ENCODE measurements at places on chromosomes 12 and 14.

- H3K4me1 ChIP-seq: no peaks in the 10 kb centered on the region
- H3K27me3 ChIP-seq: no peaks in the 10 kb centered on the region
- H3K4me3 ChIP-seq: no peak overlapping the region
- no peak overlapping the region for H3K27ac ChIP-seq
Observed at GRCh38 chr14:69980457-69981425, 101.5 kb downstream of the SMOC1 start.

DNA sequence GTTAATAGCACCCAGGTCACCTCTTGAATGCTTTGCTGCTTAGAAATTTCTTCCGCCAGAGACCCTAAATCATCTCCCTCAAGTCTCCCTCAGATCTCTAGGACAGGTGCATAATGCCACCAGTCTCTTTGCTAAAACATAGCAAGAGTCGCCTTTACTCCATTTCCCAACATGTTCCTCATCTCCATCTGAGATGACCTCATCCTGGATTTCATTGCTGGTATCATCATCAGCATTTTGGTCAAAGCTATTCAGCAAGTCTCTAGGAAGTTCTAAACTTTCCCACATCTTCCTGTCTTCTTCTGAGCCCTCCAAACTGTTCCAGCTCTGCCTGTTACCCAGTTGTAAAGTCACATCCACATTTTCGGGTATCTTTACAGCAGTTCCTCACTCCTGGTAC, 41.0 kb downstream of the KTN1 start:
- peaks cover 6% of the 10 kb centered on the region for H3K36me3 ChIP-seq
- no peaks in the 10 kb centered on the region for H3K27me3 ChIP-seq
- no peak overlapping the region for H3K27ac ChIP-seq
- no peak overlapping the region for H3K4me3 ChIP-seq
- H3K4me1 ChIP-seq: no peaks in the 10 kb centered on the region

- no peak overlapping the region for H3K27ac ChIP-seq
- H3K36me3 ChIP-seq: no peaks in the 10 kb centered on the region
- no peaks in the 10 kb centered on the region for H3K27me3 ChIP-seq
- H3K4me3 ChIP-seq: no peak overlapping the region
- no peak for DNase-seq
- peaks cover 25% of the 10 kb centered on the region for H3K4me1 ChIP-seq
Observed at GRCh38 chr14:50028458-50028857, 87.9 kb downstream of the VCPKMT start.

DNA sequence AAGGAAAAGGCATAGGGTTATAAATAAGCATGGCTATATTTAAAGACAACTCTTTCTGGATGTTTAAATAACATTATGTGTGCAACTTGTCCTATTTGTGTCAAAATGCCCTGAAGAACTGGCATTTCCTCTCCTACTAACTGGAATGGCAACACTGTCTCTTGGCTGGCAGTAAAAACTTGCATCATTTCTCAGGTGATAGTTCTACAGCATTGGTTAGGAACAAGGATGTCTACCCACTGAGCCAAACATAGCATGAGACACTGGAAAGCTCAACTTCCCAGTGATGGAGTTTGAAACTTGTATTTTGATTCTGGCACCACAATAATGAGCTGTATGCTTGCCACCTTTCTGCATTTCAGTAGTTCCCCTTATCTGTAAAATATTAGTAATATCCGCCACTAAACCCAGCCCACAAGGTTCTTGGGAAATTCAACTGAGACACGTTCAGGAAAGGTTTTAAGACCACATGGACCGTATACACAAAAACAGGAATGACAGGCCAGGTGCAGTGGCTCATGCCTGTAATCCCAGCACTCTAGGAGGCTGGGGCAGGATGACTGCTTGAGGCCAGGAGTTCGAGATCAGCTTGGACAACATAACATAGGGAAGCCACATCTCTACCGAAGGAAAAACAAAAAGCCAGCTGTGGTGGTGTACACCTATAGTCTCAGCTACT, 5.1 kb downstream of the SLC38A2 start:
- peak overlapping the region; percentile 98 for H3K27ac ChIP-seq
- H3K4me1 ChIP-seq: peaks cover 49% of the 10 kb centered on the region
- H3K4me3 ChIP-seq: peak overlapping the region; percentile 99
- H3K36me3 ChIP-seq: peaks cover 44% of the 10 kb centered on the region
- no peaks in the 10 kb centered on the region for H3K27me3 ChIP-seq
- no peak for DNase-seq

GRCh38 chr14:92280554-92281262, 42.3 kb upstream of the SLC24A4 start:
- no peak overlapping the region for H3K27ac ChIP-seq
- H3K4me3 ChIP-seq: no peak overlapping the region
- no peak for DNase-seq
- no peaks in the 10 kb centered on the region for H3K4me1 ChIP-seq

DNA sequence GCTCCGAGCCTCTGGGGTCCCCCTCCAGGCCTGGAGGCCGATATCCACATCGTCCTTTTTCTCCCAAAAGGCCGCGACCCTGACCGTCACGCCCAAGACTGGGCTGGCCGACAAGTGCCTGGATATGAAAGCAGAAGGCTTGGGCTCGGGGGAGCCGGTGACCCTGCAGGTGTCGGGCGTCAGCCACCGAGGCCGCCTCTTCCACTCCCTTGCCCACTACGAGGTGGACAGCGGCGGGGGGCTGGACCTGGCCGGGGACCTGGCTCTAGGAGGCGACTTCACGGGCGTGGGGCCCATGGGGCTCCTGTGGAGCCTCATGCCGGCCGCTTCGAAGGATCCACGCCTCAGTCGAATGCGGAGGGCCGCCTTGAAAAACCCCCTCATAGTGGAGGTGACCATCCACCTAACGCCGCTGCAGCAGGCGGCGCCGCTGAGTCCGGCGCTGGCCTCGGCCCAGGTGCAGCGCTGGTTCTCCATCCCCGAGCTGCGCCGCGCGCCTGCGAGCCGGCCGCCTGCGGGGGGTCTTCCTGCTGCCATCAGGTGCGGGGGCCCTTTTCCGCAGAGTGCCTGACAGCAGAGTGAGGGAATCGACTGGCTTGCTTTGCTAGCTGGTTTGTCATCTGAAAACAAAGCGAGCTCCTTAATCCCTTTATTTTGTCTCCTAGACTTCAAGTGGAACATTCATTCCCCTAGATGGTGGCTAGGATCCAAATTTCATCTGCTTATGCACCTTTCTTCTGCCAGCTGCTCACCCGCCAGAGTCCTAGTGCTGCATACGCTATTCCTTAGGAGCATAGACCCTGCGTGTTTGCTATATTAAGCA, 10.6 kb upstream of the DNAL1 start:
- H3K36me3 ChIP-seq: no peaks in the 10 kb centered on the region
- H3K27me3 ChIP-seq: no peaks in the 10 kb centered on the region
- H3K4me3 ChIP-seq: peak overlapping the region; percentile 81
- peaks cover 20% of the 10 kb centered on the region for H3K4me1 ChIP-seq
- H3K27ac ChIP-seq: peak overlapping the region; percentile 64

- peaks cover 11% of the 10 kb centered on the region for H3K36me3 ChIP-seq
- H3K4me3 ChIP-seq: no peak overlapping the region
- DNase-seq: no peak
Observed at GRCh38 chr14:64412237-64412636, 24.1 kb downstream of the MTHFD1 start.

- DNase-seq: no peak
- no peak overlapping the region for H3K4me3 ChIP-seq
- no peaks in the 10 kb centered on the region for H3K27me3 ChIP-seq
- no peak overlapping the region for H3K27ac ChIP-seq
- no peaks in the 10 kb centered on the region for H3K36me3 ChIP-seq
Observed at GRCh38 chr12:7856516-7856915, 16.2 kb downstream of the SLC2A14 start.

GRCh38 chr14:40842816-40843215, 763.9 kb upstream of the LRFN5 start:
- no peak overlapping the region for H3K4me3 ChIP-seq
- H3K27me3 ChIP-seq: no peaks in the 10 kb centered on the region
- no peaks in the 10 kb centered on the region for H3K4me1 ChIP-seq

- no peak overlapping the region for H3K4me3 ChIP-seq
- peaks cover 4% of the 10 kb centered on the region for H3K36me3 ChIP-seq
- no peaks in the 10 kb centered on the region for H3K27me3 ChIP-seq
- peak overlapping the region; percentile 40 for H3K27ac ChIP-seq
- peaks cover 24% of the 10 kb centered on the region for H3K4me1 ChIP-seq
- DNase-seq: no peak
Observed at GRCh38 chr14:104872469-104873341, 7.6 kb downstream of the CEP170B start.

- H3K4me1 ChIP-seq: no peaks in the 10 kb centered on the region
- no peak for DNase-seq
- H3K27ac ChIP-seq: no peak overlapping the region
- H3K4me3 ChIP-seq: no peak overlapping the region
- H3K36me3 ChIP-seq: no peaks in the 10 kb centered on the region
- H3K27me3 ChIP-seq: no peaks in the 10 kb centered on the region
Observed at GRCh38 chr12:101945369-101946232, 68.2 kb downstream of the DRAM1 start.

DNA sequence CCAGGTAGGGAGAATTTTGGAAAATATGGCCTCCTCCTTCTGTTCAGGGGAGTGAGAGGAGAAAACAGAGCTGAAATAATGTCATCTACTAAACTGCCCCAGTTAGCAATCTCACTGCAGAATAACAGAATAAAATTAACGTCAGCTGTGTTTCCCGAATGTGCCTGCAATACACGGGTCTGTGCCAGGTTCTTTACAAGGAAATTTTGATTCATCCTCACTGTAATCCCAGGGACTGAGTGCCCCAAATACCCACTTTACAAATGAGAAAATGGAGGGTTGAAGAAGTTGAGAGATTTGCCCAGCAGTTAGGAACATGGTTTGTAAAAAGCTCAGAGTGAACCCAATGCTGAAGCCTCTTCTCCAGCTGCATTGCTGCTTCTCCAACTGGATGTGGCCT, 21.3 kb upstream of the SERPINA6 start:
- H3K4me3 ChIP-seq: no peak overlapping the region
- no peak for DNase-seq
- no peaks in the 10 kb centered on the region for H3K36me3 ChIP-seq
- H3K4me1 ChIP-seq: peaks cover 45% of the 10 kb centered on the region

- no peaks in the 10 kb centered on the region for H3K4me1 ChIP-seq
- H3K4me3 ChIP-seq: no peak overlapping the region
- DNase-seq: no peak
- H3K27ac ChIP-seq: no peak overlapping the region
Observed at GRCh38 chr12:93094988-93095737, 166.1 kb upstream of the EEA1 start.

DNA sequence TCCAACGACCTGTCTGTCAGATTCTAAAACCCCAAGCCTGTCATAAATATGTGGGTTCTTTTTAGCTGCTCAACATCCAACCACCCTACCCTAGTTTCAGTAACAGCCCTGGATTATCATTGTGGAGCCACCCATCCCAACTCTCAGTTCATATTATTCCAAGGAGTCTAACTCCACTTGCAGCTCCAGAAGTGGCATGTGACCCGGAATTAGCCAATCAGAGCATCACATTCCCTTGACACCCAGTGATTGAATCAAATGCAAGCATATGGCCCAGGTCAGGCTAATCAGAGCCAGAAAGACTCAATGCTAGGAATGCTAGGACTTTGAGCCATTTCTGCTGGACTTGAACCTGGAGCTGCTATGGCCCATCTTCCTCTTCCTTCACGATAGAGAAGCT, 17.1 kb upstream of the HSP90B1 start:
- no peak overlapping the region for H3K4me3 ChIP-seq
- no peak for DNase-seq
- H3K4me1 ChIP-seq: no peaks in the 10 kb centered on the region
- no peak overlapping the region for H3K27ac ChIP-seq
- H3K27me3 ChIP-seq: no peaks in the 10 kb centered on the region
- no peaks in the 10 kb centered on the region for H3K36me3 ChIP-seq

DNA sequence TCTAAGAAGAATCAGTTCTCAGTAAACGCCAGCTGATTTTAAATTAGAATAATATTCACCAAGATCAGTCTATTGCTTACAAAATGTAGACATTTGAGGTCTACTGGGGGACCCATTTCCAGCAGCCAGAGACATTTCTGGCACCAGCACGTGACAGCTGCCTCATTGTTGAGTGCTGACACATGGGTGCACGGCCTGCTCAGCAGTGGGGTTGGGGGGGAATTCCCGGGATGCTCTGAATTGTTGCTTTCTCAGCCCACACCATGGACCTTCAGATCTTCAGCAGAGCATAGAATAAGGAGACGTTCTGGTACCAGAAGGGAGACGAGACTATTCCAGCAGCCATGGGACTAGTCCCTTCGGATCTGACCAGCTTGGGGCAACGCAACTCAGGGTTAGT, 18.3 kb downstream of the PLEKHG7 start:
- H3K4me1 ChIP-seq: no peaks in the 10 kb centered on the region
- no peaks in the 10 kb centered on the region for H3K36me3 ChIP-seq

DNA sequence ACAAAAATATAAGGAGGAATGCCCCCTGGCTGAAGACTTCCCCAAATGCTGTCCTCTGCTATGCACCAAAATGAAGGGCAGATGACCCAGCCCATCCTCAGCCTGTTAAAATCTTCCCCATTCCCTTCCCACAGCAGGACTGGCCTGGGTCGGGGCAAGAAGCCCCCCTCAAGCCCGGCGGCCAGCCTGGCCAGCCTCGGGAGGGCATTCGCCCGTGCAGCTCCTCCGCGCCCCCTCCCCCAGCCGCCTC, 413 bp downstream of the RARG start:
- H3K27me3 ChIP-seq: no peaks in the 10 kb centered on the region
- peak overlapping the region; percentile 95 for H3K27ac ChIP-seq
- H3K4me3 ChIP-seq: peak overlapping the region; percentile 78
- H3K4me1 ChIP-seq: peaks cover 47% of the 10 kb centered on the region
- no peak for DNase-seq

DNA sequence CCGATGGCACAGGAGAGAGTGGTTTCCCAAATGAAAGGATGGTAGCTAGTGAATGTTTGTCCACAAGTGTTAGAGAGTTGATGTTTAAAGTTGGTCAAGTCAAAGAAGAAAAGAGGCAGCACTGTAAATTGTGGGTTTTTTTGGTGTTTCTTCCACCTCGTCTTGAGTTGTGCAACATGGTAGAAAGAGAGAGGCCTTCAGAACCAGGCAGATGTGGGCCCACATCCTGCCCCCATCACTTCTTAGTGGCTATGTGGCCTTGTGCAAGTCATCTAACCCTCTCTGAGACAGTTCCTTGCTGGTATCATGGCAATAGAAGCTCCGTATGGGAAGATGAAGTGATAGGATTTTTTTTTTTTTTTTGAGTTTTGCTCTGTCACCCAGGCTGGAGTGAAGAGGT, 60.8 kb downstream of the NDUFA12 start:
- H3K36me3 ChIP-seq: no peaks in the 10 kb centered on the region
- H3K27me3 ChIP-seq: no peaks in the 10 kb centered on the region
- no peak overlapping the region for H3K4me3 ChIP-seq
- H3K27ac ChIP-seq: no peak overlapping the region
- H3K4me1 ChIP-seq: no peaks in the 10 kb centered on the region

DNA sequence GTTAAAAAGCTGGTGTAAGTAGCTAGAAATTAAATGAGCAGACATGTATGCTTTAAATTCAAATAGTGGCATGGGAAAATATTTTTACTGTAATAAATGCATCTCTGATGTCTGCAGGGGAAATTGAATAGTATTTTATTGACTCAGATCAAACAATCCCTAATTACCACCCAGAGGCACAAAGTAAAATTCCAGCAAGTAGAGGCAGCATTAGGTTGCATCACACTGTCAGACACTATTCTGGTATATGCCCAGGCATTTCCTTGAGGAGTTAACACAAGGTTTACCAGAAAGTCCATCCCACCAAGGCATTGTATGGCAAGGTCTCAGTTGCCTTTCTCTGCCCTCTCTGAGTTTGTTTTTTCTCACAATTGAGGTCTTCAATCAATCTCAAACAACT, 201.6 kb upstream of the KITLG start:
- H3K4me1 ChIP-seq: no peaks in the 10 kb centered on the region
- no peaks in the 10 kb centered on the region for H3K27me3 ChIP-seq
- no peak overlapping the region for H3K4me3 ChIP-seq
- no peak for DNase-seq
- no peaks in the 10 kb centered on the region for H3K36me3 ChIP-seq
